ENCODE measurements at places on chromosomes 3 and 15. TPM values are rescaled to one million over a fixed set of nuclear protein-coding genes. Genes with fewer than 3 reads are reported as not detected.

Gene PRTG
- total RNA-seq = 4.3 TPM

DNA sequence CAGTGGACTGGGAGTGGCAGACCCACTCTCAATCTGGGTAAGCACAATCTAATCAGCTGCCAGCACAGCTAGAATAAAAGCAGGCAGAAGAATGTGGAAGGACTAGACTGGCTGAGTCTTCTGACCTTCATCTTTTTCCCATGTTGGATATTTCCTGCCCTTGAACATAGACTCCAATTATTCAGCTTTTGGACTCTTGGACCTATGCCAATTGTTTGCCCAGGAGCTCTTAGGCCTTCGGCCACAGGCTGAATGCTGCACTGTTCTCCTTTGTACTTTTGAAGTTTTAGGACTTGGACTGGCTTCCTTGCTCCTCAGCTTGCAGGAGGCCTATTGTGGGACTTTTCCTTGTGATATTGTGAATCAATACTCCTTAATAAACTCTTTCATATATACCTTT is 477.7 kb upstream of the ZNF385D start:
- no peak for DNase-seq

Gene GPR27
- total RNA-seq = 0.56 TPM

Gene ANKRD34C
- total RNA-seq = not detected

GRCh38 chr3:10004506-10004905 is 17.9 kb upstream of the EMC3 start:
- DNase-seq = no peak

GRCh38 chr15:101250873-101251829 is 697 bp downstream of the CHSY1 start:
- DNase-seq = peak; percentile 42

- DNase-seq = no peak
These were observed 95.0 kb downstream of the NFKBIZ start for GRCh38 chr3:101944308-101944707.

- DNase-seq = no peak
These were observed 113.8 kb upstream of the STRIT1 start for GRCh38 chr3:155407331-155407730.

- DNase-seq = no peak
These were observed 1.7 kb downstream of the TM4SF4 start for GRCh38 chr3:149476225-149476624.

DNA sequence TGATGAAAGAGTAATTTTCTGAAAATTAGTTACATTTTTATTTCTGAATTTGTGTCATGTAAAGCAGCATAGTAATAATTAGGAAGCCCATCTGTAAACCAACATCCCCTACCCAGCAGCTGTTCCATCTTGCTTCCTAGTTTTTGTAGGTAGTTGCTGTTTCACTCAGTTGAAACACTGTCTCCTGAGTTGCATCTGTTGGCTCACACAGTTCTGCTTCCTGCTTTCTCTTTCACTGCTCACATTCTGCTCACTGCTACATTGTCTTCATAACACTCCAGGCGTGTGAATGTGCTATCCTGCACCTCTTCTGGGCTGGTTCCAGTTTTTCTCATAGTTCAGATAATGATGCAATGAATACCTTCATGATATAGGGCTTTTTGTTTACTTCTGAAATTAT is 123.4 kb downstream of the EPHB1 start:
- DNase-seq = no peak
